Stimulated activated CD4-positive, alpha-beta T cell treated with anti-CD3 and anti-CD28 coated beads, Interleukin-1b, Interleukin-23, amount 100 ng/mL, for 24 hours (primary cell): ENCODE measurements at places on chromosomes 13 and 19.

- no peak for DNase-seq
These were observed 50.5 kb downstream of the ATP7B start for GRCh38 chr13:51960766-51961165.

GRCh38 chr13:76871432-76871831, 14.8 kb downstream of the KCTD12 start:
- DNase-seq, result no peak

DNA sequence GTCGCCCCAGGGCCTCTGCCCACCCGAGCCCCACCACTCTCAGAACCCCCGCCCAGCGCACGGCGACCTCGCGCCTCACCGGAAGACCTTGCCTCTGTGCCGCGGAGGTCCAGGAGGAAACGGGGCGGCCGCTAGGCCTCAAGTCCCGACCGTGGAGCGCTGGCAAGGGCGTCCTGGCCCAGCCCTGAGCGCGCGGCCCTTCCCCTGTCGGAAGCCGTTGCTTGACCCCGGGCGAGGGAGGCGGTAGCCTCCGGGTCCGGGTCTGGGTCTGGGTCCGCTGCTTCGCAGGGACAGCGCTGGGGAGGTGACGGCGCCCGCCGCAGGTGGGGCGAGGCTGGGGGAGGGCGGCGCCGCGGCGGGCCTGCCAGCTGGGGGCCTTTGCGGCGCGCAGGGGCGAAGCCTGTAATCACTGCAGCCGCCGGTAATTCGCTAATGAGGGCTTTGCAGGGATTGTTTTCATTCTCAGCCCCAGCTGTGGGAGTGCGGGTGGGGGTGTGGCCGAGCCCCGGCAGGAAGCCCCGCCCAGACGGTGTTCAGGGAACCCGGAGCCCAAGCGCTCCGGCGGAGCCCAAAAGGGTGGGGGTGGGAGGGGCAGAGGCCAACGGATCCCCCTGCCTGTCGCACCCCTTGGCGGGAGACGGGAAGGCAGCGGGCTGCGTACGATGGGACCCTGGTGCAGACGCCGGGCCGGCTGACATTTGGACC, 8.6 kb downstream of the C19orf25 start:
- peak; percentile 39 for DNase-seq

- no peak for DNase-seq
These were observed at the start of gene KL for GRCh38 chr13:33016414-33017322. Gene KL (plus strand): TSS chr13:33016423. CDS start chr13:33016441, 18 bp downstream.

GRCh38 chr19:16376649-16377048, 52.0 kb downstream of the KLF2 start:
- no peak for DNase-seq

DNA sequence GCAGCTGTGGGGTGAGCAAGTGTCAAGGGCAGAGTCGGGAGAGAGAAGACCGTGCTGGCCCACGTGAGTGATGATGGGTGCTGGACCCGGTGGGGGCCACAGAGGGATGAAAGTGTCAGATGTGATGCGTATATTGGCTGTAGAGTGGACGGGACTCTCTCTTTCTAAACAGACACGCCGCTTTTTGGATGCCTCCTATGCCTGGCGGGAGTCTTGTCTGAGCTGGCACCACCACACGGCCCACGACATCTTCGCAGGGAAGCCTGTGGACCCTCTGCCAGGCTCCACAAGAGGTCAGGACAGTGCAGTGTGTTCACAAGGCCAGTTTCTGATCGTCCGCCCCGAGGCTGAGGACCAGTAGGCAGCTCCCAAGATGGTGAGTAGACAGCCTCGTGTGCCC, 12.9 kb upstream of the MRI1 start:
- no peak for DNase-seq

DNA sequence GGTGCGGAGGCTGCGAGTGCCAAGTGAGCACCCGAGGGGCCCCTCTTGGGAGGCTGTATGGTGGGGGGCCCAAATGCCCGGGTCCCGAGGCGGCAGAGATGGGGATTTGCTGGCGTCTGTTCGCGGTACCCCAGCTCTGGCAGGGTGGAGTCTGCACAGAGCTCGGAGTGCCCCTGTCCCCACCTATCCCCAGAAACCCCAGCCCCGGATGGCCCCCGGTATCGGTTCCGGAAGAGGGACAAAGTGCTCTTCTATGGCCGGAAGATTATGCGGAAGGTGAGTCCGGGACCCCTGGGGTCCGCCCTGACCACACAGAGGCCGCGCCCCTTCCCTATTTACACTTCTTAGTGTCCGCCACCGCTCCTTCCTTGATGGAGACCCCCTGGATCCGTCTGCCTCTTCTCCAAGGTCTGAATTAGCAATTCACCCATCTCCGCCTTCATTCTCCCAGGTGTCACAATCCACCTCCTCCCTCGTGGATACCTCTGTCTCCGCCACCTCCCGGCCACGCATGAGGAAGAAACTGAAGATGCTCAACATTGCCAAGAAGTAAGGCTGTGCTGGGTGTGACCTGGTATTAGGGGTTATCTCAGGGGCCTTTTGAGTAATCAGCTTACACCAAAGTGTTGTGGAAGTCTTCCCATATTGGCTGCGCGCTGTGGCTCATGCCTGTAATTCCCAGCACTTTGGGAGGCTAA, 630 bp downstream of the PNPLA6 start:
- no peak for DNase-seq

DNA sequence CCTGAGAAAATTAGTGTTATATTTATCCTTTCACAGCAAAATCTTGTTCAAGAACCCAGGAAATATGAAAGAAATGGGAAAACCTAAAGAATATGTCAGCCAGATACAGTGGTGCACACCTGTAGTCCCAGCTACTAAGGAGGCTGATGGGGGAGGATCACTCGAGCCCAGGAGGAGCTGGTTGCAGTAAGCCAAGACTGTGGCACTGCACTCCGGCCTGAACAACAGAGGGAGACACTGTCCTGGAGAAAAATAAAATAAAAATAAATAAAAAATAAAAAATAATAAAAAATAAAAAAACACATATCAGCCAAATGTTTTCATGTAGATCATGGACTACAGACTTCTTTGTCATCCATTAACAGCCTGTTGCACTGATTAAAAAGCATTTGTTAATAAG, 244.8 kb upstream of the KLHL1 start:
- no peak for DNase-seq

- DNase-seq, result no peak
These were observed 5.5 kb downstream of the ISYNA1 start for GRCh38 chr19:18432275-18433014.

DNA sequence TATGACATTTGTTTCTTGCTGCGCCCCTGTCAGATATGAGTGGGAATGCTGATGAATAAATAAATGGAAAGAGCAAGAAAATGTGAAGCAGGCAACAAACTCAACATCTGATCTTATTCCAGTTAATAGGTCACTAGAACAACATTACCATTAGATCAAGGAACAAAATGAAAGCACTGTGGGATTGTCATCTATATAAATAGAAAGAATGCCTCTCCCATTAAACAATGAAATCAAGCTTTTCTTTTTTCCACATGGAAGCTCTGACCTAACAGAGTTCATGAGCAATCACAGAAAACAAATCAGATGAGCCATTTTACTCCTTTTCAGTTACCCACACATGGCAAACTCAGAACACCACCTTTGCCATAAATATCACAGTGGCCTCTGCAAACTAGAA, 354.8 kb downstream of the SUCLA2 start:
- DNase-seq, result no peak

DNA sequence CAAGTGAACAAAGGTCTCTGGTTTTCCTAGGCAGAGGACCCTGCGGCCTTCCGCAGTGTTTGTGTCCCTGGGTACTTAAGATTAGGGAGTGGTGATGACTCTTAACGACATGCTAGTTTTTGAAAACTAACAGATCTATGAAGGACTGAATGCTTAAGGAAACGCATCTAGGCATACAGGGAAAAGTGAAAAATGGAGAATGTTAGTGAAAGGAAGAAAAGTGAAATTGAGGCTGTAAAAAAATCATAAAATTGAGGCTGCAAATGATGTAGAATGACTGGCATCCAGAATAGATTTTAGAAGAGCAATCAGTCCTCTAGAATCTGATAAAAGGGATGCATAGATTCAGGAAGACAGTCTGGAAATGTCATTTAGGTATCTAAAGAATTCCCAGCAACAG, 3.5 kb downstream of the ZNF260 start:
- DNase-seq, result no peak

GRCh38 chr13:39273953-39274738, 235.9 kb downstream of the NHLRC3 start:
- no peak for DNase-seq

DNA sequence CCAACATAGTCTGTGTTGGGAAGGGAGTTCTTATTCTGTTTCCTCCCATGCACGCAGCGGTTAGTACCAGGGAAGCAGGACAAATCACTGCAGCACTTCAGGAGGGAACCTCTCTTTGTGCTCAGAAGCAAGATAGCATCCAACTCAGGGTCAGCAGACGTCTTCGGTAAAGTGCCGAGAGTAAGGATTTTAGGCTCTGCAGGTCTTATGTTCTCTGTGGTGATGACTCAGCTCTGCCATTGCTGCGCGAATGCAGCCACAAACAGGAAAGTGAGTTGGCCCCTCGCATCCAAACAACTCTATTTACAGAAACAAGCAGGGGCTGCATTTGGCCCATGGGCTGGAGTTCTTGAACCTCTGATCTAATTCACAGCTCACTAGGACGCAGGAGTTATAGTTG, 122.1 kb upstream of the SPATA13 start:
- no peak for DNase-seq

DNA sequence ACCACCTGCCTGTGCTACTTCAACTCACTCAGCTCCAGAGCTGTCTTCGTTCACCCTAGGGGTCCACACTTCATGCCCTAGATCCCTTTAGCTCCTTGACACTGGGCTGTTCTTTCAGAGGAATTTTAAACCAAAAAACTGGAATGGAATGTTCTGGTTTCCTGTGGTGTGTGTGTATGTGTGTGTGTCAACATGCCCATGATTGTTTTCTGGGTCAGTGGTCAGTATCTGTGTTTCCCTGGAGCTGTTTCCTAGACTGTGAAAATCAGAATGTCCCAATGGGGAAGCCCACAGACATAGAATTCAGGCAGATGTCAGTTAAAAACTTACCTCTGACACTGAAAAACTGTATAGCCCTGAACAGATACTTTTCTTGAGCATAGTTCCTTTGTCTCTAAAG, 1.3 kb downstream of the PMIS2 start:
- DNase-seq, result no peak

DNA sequence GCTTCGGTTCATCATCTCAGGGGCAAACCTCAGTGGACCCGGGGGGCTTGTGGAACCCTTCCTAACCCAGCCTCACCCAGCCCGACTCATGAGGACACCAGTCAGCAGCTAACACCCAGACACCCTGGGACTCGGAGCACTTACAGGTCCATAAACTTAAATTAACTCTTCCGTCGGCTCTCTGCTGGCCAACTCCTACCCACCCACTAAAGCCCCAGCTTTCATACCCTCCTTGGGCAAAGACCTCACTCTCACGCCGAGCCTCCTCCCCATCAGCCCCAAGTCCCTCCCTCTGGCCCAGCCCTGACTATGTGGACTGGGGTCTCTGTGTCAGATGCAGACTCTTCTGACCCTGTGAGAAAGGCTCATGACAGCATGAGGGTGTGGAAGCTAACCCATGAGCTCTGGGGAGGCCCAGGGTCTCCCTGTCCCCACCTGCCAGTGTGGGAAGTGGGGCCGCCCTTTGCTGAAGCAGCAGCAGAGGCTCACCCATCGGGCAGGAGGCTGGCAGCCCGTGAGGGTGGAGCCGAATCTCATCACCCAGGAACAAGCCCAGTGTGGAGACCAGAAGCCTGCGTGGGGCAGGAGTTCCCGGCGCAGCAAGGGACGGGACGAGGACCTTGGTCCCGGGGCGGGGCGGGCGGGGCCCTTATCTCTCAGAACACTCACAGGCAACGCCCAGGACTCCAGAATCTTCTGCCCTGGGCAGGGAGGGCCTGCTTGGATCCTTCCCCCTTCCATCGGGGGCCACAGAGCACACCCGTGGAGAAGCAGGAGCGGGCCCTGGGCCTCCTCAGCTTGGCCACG, 19.8 kb downstream of the TCF3 start:
- DNase-seq, result no peak

DNA sequence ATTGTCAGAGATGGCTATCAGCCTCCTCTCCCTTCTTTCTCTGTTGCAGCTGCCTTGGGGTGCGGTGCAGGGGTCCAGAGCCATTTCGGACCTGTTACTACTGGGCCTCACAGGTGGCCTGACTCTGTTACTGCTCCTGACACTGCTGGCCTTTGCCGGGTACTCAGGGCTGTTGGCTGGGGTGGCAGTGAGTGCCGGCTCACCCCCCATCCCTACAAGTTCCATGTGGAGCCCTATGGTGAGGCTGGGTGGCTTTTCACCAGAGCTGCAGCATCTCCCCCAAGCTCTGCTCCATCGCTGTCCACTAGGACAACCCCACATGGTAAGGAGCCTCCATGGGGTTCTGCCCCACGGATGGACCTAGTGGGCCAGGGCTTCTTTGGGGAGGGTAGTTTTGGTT, 13.7 kb upstream of the ZNF492 start:
- no peak for DNase-seq

GRCh38 chr19:1577929-1578618, 9.9 kb upstream of the MEX3D start:
- DNase-seq, result no peak

GRCh38 chr13:102033386-102033785, 368.5 kb downstream of the FGF14 start:
- no peak for DNase-seq

DNA sequence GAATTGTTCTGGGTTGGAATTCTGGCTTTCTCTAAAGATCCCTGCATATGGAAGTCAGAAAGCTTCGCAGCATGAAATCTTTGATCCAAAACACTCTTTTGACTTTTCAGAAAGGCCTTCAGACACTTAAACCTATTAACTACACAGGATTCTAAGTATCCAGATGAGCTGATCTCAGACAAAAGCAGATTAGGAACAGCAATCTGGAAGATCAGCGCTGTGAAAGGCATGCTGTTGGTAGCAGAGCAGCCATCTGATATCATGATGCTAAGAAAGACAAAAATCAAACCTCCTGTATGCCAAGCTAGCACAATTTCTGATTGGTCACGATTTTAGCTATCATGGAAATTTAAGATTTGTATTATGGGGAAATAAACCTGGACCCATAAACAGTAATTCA, 589.9 kb downstream of the GPC5 start:
- no peak for DNase-seq

- no peak for DNase-seq
These were observed 21.5 kb downstream of the OLFM4 start for GRCh38 chr13:53050151-53050550.

DNA sequence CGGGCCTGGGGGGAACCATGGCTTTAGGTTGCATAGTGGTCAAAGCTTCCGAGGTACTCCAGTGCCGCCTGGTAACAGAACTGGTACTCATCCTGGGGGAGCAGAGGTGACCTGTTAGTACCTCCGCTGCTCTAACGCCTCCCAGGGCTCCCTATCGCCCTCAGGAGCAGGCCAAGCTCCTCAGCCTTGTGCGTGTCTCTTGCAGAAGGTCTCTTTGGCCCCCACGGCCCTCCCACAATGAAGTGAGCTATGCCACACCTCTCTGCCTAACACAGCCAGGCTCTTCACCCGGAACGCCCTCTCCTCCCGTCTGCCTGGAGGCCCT, 133.9 kb downstream of the PTPRS start:
- no peak for DNase-seq

DNA sequence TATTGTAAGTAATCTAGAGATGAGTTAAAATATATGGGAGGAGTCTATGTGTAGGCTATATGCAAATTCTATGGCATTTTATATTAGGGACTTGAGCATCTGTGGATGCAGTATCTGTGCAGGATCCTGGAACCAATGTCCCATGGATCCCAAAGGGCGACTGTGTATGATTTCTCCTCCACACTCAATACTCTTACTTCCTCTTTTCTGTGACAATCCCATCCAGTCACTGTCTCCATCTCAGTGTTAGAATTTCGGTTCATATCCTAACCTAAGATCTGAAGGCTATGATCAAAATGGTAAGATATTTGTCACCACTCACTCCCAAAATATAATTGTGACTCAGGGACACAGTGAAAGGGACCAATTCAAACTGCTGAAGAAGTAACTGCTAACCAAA, 15.1 kb upstream of the ZNF599 start:
- DNase-seq, result no peak

GRCh38 chr19:5693195-5694166, 3.4 kb downstream of the RPL36 start:
- DNase-seq, result no peak
